ENCODE measurements at places on chromosomes 3 and 15. TPM values are rescaled to one million over a fixed set of nuclear protein-coding genes. Genes with fewer than 3 reads are reported as not detected.

DNA sequence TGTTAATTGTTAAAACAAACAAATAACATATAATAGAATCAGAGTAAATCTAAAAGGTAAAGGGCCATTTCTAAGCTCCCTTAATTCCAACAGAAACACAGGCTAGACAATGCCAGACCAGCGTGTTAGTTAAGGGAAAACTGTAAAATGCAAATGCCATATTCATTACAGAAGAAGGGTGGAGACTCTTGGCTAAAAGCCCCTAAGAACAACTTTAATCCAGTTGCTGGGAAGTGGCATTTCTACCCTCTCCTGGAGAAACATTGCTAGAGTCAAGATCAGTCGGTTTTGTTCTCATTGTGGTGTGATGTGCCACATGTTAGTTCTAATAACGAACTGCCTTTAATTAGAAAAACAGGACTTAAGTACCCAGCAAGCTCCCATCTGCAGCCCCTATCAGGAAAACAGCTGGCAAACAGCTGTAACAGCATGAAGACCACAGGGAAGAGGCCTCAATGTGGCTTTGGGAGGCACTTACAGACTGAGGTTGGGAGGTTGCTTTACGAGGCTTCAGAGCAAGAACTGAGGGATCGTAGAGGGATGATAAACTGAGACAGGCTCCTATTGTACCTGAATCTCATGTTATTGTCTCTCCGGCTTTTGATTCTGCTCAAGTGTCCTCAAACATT, 1134.8 kb downstream of the ROBO1 start:
- H3K27me3 ChIP-seq, result no peaks in the 10 kb centered on the region
- H3K4me3 ChIP-seq, result no peak overlapping the region
- H3K27ac ChIP-seq, result no peak overlapping the region
- no peaks in the 10 kb centered on the region for H3K4me1 ChIP-seq
- no peak for DNase-seq

GRCh38 chr15:68983961-68984481, 30.5 kb upstream of the NOX5 start:
- H3K36me3 ChIP-seq, result no peaks in the 10 kb centered on the region
- no peak overlapping the region for H3K27ac ChIP-seq
- no peak for DNase-seq
- H3K4me3 ChIP-seq, result no peak overlapping the region
- no peaks in the 10 kb centered on the region for H3K4me1 ChIP-seq

- H3K36me3 ChIP-seq, result no peaks in the 10 kb centered on the region
- no peaks in the 10 kb centered on the region for H3K4me1 ChIP-seq
- no peak overlapping the region for H3K4me3 ChIP-seq
- H3K27ac ChIP-seq, result no peak overlapping the region
- H3K27me3 ChIP-seq, result no peaks in the 10 kb centered on the region
- no peak for DNase-seq
These were observed 558.5 kb upstream of the ARRDC4 start for GRCh38 chr15:97401970-97402369.

- peak overlapping the region; percentile 77 for H3K4me3 ChIP-seq
- H3K27me3 ChIP-seq, result no peaks in the 10 kb centered on the region
- peak overlapping the region; percentile 94 for H3K27ac ChIP-seq
These were observed 868 bp upstream of the TMEM87A start for GRCh38 chr15:42273900-42274701.

DNA sequence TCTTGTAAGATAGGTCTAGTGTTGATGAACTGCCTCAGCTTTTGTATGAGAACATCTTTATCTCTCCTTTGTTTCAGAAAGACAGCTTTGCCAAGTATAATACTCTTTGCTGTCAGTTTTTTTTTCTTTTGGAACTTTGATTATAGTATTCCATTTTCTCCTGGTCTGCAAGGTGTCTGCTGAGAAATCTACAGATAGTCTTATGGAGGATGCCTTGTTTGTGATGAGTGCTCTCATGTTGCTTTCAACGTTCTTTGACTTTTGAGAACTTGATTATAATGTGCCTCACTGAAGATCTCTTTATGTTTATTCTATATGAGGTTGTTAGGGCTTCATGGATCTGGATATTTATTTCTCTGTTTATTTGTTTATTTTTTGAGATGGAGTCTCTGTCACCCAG, 60.3 kb downstream of the DOCK3 start:
- H3K36me3 ChIP-seq, result no peaks in the 10 kb centered on the region
- DNase-seq, result no peak
- no peak overlapping the region for H3K27ac ChIP-seq
- no peaks in the 10 kb centered on the region for H3K27me3 ChIP-seq

DNA sequence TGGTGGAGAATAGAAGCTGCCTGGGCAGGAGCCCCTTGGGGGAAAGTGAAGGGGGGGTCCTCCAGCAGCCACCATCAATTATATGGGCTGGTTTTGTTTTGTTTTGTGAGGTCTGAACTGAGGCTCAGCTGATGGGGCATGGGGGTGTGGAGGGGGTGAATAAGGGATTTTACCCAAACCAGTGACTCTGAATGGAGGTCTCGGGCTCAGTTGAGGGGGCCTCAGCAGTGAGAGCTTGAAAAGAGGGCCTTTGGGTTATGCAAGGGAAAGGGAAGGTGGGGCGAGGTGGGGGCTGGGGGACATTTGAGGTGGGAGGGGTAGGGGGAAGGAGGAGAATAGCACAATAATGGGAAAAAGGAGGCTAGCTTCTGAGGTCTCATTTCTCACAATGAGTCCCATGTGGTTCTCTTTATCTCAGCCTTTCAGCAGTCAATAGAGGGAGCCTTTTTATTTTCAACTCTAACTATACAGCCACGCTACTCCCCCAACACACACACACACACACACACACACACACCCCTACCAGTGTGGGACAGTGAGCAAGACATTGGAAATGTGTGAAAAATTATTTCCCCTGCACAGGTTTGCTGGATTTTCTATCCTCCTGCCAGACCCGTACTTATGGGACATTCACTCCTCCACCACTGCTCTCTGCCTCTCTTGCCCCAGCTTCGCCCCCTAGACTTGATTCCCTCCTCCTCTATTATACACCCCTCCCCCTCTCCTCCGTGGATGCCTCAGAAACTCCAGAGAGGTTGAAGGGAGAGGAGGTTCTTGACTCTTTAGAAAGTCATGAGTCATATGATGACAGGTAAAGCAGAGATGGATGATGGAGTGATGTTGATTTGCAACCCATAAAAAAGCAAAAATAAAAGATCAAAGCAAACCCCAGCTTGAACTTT, 96.0 kb downstream of the GTPBP8 start:
- H3K4me1 ChIP-seq, result peaks cover 11% of the 10 kb centered on the region
- H3K27ac ChIP-seq, result no peak overlapping the region
- H3K36me3 ChIP-seq, result no peaks in the 10 kb centered on the region
- no peaks in the 10 kb centered on the region for H3K27me3 ChIP-seq
- DNase-seq, result peak; percentile 41

DNA sequence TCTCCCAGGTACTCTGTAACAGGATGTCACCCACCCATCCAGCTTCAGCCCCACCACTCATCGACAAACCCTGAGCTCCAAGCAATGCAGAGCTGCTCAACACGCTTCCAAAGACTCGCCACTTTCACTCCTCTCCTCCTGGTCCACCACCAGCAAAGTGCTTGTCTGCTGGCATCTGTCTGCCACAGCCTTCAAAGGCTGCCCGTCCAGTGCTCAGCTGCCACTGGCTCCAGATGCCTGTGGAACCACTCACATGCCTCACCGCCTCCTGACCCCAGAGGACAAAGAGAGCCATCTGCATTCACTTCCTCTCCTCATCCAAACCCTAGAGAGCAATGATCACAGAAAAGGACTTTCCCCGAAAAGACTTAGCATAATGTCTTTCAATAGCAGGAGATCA, 109.5 kb upstream of the OCA2 start:
- no peaks in the 10 kb centered on the region for H3K36me3 ChIP-seq
- H3K4me3 ChIP-seq, result no peak overlapping the region
- no peaks in the 10 kb centered on the region for H3K4me1 ChIP-seq

DNA sequence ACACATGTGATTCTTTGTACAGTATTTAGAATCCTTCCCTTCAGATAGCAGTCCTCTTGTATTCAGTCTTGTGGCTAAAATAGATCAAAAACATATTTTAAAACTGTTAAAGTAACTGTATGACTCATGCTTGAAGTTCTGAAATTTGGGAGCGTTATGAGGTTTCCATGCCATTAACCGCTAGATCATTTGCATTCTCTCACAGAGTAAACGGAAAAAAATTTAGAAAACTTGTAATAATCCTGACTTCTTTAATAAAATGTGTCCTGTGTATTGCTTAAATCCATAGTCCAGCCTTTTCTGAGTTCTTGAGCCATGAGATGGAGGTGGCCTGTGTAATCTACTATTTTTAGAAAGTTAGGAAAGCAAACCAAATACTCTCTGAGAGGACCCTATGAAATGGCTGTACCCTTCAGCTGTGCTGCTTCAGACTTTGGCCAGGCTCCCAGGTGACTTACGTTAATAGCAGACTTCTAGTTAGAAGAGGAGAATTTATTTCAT, 33.8 kb downstream of the MBNL1 start:
- peak overlapping the region; percentile 54 for H3K27ac ChIP-seq
- peaks cover 76% of the 10 kb centered on the region for H3K4me1 ChIP-seq
- no peaks in the 10 kb centered on the region for H3K27me3 ChIP-seq
- H3K4me3 ChIP-seq, result no peak overlapping the region
- H3K36me3 ChIP-seq, result peaks cover 22% of the 10 kb centered on the region

- H3K27me3 ChIP-seq, result 0 out of 2 replicates have a peak, but pooled peaks cover 2% of the 10 kb centered on the region
- H3K36me3 ChIP-seq, result no peaks in the 10 kb centered on the region
- no peak overlapping the region for H3K27ac ChIP-seq
- peaks cover 18% of the 10 kb centered on the region for H3K4me1 ChIP-seq
- no peak overlapping the region for H3K4me3 ChIP-seq
These were observed 29.6 kb upstream of the RPS17 start for GRCh38 chr15:82569834-82570233.

GRCh38 chr3:46297658-46298423, 55.6 kb downstream of the CCR3 start:
- no peaks in the 10 kb centered on the region for H3K36me3 ChIP-seq
- peaks cover 10% of the 10 kb centered on the region for H3K4me1 ChIP-seq
- no peaks in the 10 kb centered on the region for H3K27me3 ChIP-seq
- no peak overlapping the region for H3K4me3 ChIP-seq
- no peak overlapping the region for H3K27ac ChIP-seq

- no peaks in the 10 kb centered on the region for H3K36me3 ChIP-seq
- H3K4me3 ChIP-seq, result no peak overlapping the region
- H3K4me1 ChIP-seq, result peaks cover 11% of the 10 kb centered on the region
- no peaks in the 10 kb centered on the region for H3K27me3 ChIP-seq
- H3K27ac ChIP-seq, result no peak overlapping the region
These were observed 200.1 kb upstream of the PROK2 start for GRCh38 chr3:71984843-71985613.

- no peak overlapping the region for H3K4me3 ChIP-seq
- DNase-seq, result no peak
- H3K27me3 ChIP-seq, result peaks cover 15% of the 10 kb centered on the region
- H3K4me1 ChIP-seq, result no peaks in the 10 kb centered on the region
These were observed 642.3 kb upstream of the ADAMTS9 start for GRCh38 chr3:65330072-65330471.

ZNF660 gene
- total RNA-seq, result not detected

ETFA gene
- total RNA-seq, result 160 TPM

MST1R gene
- total RNA-seq, result 39.0 TPM

CCDC54 gene
- not detected for total RNA-seq

Data from PC-3 (cell line).